ENCODE measurements at places on chromosomes 7 and 10.

DNA sequence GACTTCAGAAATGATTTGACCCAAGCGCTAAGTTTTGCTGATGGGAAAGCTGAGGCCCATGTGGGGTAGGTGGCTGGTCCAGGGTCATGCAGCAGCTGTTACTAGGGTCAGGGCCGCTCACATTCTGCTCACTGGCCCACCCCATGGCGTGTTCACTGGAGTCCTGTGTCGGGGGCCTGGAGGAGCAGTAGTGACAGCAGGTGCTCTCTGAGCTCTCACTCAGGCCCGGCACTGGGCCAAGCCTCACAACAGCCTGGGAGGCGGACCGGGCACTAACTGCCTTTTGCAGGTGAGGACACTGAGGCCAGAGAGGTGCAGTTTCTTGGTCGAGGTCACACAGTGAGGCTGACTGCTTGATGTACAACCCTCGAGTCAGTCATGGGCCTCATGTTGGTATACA, 82.7 kb downstream of the GLRX3 start:
- no peak for DNase-seq

DNA sequence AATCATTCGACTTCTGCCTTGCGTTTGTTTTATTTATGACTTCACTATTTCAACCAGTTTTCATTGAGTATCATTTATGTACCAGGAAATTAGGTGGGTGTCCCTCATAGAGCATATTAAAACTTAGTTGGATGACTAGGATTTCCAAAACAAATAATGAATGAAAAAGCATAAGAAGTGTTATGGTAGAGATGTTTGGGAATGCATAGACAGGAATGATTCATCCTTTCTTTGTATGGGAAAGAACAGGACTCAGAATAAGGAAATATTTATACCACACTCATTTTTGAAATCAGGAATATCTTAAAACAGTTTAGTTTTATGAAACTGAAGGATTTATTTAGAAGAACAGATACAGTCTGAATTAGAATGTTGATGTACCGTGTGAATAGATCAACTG, 315.7 kb downstream of the EXOC4 start:
- DNase-seq = no peak

DNA sequence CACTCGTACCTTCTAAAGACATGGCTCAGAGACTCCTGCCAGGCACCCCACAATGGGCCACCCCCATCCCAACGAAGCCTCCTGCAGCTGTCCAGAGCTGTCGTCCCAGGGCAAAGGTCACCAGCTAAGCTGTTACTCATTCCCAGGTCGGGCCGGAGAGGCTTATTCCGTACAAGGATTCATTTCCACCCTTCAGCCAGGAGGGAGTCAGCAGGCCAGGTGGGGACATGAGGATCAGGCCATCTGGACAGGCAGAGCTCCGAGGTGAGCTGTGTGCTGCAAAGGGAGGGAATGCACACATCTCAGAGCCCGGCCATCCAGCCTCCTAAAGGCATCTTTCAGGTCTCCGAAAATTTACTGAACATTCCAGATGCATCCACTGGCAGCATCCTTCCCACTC, 63.9 kb upstream of the NANOS1 start:
- DNase-seq = no peak

DNA sequence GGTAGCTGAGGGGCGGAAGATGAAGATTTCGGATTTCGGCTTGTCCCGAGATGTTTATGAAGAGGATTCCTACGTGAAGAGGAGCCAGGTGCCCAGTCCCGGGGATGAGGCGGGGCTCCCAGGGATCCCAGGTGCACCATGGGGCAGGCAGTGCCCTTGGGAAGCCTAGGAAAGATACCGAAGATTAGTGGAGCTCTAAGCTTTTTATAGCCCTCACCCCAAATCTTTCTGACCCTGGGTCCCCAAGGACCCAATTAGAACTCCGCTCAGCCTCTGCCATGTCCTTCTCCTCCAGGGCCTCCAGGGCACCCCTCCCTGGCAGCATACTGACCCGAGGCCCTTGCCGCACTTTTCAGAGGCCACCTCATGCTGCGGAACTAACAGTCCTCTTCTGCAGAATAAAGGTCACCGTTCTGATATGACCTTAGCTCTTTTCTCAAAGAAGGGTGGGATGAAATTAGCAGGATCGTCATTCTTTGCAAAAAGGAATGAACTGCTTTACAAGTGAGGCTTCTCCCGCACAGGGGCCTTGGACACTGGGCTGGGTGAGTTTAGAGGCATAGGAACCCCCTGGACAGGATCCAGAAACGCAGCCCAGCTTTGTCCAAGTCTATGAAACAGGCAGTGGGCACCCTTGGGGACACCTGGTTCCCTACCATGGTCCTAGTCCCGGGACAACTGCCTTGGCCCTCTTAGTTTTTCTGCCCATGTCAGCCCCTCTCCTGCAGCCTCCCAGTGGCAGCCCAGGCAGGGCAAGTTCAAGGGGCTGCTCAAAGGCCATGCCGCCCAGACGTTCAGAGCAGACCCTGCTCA, 17.9 kb upstream of the CSGALNACT2 start:
- DNase-seq = no peak

GRCh38 chr7:134058980-134059379, 68.2 kb upstream of the LRGUK start:
- DNase-seq = no peak

- DNase-seq = no peak
These were observed 102.3 kb downstream of the DNAJB6 start for GRCh38 chr7:157439149-157439548.

- DNase-seq = peak; percentile 42
These were observed at the start of gene TMEM26 for GRCh38 chr10:61452655-61453641. TSS of gene TMEM26 (minus strand) at chr10:61453381. CDS start at chr10:61453081, 300 bp downstream.

DNA sequence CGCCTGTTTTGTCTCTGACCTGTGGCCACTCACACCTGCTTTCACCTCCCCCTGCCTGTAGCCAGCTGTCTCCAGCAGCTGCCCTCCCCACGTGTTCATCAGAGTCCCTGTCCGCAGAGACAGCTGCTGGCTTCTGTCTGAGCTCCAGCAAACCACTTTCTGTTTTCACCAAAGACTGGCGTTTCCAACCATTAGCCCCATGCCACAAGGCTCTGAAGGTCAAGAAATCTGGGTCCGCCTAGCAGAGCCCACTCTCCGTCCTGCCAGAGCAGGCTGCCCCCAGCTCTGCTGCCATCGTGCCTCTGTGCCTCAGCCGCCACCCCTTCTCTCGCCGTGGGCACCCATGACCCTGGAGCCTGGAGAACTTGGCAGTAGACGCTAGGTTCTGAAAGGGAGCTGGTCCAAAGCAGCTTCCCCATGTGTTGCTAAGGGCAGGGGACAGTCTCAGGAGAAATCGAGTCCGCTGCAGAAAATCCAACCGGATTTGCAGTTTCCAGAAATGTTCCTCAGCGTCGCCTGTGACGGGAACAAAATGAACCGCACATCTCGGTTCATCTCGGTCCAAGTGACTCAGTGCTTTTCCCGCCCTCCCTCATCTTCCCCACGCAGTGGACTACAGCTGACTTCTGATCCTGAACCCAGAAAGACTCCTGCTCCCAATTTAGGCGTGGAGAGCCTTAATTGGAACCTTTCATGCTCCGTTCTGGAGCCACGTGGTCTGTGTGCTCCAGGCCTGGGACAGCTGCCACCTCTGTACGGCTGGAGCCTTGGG, 28.0 kb downstream of the TMEM120A start:
- DNase-seq = peak; percentile 25

GRCh38 chr7:132544999-132545398, 31.3 kb downstream of the PLXNA4 start:
- DNase-seq = no peak

DNA sequence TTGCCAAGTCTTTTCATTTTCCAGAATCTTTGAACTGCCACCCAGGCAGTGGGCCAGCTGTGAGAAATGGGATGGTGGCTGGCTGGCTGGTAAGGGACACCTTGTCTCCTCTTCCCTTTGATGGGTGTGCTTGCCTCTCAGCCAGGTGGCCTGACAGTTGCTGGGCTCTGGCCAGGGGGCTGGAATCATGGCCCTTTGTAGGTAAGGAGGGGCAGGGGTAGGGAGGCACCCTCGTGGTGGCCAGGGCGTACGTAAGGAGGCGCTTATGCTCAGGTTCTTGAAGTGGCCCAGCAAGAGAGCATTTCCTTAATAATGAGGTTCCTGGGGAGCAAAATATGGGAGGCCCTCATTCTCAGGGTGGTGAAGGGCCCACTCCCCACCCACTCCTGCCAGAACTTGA, 33.0 kb upstream of the GOLGA7B start:
- DNase-seq = no peak
